ENCODE measurements at places on chromosomes 5 and 9.

DNA sequence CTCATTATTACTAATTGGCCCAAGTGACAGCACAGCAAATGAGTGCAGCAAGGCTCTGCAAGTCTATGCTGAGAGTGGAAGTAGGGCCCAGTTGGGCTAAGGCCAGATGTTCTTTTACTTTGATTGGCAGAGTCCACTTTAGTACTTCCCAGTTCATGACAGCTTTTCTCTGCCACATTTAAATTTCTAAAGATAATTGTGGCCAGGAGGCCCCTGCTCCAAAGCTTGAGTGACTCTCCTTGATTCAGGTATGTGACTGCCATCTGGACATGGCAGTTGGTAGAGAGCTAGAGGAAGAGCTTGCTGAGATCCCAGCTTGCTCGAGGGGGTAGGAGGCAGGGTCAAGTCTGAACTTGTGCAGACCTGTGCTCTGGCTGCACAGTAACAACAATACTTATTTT is 154.1 kb downstream of the CARTPT start:
- DNase-seq: no peak

- DNase-seq: no peak
Observed at GRCh38 chr5:173969167-173970049, 19.6 kb upstream of the C5orf47 start.

- no peak for DNase-seq
Observed at GRCh38 chr5:74155501-74155900, 485.0 kb downstream of the ENC1 start.

DNA sequence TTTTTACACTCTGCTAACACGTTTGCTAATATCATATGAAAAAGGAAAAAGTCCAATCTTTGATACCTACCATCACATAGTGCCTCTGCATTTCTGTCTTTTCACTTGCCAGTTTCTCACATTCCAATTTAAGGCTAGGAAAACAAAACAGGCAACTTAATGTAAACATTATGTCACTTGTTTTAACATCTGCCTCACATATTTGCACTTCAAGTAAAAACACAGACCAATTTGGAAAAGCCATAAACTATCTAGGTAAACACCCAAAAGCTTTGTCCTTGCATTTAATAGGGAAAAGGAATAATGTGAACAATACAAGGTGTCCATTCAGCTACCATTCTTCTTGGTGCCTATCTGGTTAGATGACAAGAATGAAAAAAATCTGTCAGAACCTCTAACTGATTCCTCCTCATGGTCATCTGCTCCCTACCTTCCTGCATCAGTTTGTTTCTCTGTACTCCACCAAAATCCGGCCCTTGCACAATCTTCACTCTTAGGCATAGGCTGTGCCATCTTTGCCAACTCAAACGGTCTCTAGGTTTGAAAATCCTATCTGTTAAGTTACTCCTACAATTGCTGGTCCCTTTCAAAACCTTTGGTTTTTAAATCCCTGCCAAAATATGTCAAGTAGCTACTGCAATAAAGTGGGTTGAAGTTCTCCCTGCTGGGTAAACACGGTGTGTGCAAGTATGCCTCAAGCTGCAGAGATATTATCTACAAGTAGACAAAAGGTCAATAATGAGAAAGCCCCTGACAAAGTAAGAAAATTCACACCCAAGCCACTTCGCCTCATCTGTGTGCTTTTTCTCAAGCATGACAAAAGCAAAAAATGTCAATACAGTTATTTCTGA is 3.4 kb downstream of the TLE1 start:
- no peak for DNase-seq

GRCh38 chr9:86041311-86041741 is 58.0 kb downstream of the GOLM1 start:
- no peak for DNase-seq

- DNase-seq: no peak
Observed at GRCh38 chr5:51895834-51896233, 512.6 kb downstream of the ISL1 start.

DNA sequence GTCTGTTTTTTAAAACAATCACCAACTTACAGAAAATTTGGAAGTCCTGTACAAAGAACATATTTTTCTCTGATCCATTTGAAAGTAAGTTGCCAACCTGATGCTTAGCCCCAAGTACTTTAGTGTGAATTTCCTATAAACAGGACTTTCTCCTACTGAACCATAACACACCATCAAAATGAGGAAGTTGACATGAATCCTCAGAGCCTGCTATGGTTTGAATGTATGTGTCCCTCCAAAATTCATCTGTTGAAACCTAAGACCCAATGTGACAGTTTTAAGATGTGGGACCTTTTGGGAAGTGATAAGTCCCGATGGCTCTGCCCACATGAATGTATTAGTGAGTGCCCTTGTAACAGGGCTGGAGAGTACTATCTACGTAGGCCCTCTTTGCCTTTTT is 6.4 kb upstream of the ACOT12 start:
- no peak for DNase-seq
